ENCODE measurements at places on chromosomes 11 and 22.

GRCh38 chr11:74142624-74143023 is 28.2 kb downstream of the C2CD3 start:
- DNase-seq, result no peak

DNA sequence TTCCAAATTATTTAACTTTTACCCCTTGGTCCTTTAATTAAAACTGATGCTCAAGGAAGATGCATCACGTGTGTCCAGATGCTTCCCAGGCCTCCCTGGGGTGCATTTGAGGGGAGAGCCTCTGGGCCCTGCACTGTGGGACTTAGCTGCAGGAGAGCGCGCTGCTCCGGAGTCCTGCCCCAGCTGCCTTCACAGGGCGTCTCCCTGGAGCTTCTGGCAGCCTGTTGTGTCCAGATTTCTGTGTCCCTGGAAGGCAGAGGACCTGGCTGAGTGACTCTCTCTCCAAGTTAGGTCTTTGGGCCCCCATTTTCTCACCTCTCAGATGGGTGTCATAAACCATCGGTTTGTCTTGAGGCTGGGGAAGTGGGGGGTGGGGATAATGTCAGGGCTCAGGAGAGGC is 3.0 kb downstream of the ARHGAP8 start:
- DNase-seq, result no peak

DNA sequence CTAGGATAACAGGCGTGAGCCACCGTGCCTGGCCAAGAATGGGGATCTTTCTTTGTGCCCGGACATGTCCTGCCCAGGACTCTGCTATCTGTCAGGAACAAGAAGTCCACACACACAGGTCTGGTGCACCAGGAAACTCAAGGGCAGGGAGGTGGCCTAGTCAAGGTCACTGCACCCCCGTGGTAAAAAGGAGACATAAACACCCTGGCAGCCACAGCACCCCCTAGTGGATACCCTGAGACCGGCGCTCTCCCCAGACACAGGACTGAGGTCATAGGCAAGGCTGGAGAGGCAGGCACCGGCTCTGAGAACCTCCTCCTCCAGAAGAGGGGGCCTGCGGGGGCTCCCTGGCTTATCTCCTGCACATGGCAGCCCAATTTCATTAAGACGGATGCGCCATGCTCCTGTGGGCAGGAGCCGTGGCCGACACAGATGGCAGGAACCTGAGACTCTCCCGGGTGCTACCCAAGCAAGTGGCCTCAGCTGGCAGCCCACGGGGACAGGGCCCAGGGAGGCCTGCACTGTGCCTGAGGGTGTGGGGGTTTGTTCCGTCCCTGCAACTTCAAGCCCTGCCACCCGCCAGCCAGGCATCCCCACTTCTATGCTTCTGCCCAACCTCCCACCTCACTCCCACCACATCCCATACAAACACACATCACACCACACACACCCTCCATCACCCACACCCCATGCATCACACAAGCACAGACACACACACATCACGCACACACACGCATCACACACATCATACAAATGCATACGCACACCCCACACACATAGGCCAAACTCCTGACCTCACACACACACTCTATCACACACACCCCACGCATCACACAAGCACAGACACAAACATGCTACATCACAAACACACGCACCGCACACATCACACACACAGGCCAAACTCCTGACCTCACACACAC is 19.6 kb downstream of the MACROD1 start:
- peak; percentile 55 for DNase-seq

DNA sequence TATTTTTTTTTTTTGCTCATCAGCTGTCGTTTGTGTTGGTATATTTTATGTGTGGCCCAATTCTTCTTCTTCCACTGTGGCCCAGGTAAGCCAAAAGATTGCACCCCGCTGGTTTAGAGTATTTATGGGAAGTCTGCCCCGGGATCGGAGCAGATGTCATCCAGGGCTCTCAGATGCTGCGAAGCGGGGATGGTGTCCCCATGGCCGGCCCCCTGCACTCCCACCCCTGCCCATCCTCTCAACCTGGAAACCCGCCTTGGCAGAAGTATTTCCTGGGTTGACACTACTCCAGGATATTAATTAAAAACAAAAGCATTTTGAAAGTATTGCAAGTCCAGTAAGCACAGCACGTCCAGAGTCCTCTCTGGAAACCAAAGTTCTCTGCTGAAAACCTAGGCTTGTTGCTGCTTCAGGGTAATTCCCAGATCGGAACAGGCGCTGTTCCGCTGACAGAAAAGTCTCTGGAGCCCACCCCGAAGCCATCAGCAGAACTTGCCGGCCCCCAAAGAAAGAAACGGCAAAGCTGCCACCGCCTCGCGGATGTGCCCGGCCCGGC is 833 bp downstream of the SCUBE2 start:
- no peak for DNase-seq

DNA sequence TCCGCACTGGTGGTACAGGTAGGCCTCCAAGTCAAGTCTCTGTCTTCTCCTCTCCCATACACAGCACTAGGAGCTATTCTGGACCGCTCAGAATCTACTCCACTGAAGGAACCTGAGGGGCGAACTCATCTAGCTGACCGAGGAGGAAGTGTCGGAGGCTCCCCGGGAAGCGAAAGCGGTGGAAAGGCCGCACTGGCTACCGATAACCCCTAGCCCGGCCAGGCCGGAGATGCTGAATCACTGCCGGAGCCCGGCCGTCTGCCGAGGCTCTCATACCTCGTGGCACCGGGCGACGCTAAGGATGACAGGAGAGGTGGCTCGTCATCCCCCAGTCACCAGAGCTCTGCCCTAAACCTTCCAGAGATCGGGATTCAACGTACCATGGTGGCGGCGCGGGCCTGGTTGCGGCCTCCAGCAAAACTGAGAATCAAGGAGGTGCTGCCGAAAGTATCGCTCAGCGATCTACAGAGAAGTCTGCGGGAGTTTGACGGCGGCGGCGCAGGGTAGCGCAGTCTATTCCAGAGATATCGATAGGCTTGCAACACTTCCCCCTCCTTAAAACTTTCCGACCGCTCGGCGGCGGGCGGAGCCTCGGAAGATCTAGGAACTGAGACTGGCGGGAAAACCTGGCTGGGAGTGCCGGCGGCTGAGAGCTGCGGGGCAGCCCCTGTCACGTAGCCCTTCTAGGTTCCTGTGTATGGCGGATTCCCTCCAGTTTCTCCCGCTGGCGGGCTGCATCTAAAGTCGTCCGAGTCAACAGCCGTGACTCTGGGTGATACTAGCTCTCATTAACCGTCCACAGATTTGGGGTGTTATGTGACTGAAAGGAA is at the start of gene PSMA1:
TSS of gene PSMA1 (minus strand) at position 470 of the 830 bp plus-strand sequence. CDS start at position 383, 87 bp downstream.
- peak; percentile 92 for DNase-seq

- no peak for DNase-seq
Measured at GRCh38 chr22:24094966-24095365, 83.9 kb downstream of the CABIN1 start.

- no peak for DNase-seq
Measured at GRCh38 chr11:44275961-44276550, 33.9 kb downstream of the ALX4 start.

DNA sequence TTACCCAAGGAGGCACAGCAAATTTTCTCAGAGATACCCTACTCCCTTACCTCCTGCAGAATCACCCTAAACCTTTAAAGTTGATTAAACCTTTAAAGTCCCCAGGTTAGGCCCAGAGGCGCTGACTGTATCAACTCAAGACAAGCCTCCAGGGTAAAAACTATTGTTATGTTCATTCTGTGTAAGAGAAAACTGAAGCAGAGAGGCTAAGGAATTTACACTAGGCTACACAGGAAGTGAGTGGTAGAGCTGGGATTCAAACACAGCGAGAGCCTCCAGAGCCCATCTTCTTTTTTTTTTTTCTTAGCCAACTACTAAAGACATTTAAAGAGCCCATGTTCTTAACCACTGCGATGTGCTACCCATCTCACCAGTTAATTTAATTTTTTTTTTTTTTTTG is 56.3 kb upstream of the GRK3 start:
- no peak for DNase-seq

GRCh38 chr11:47347137-47347536 is 5.4 kb downstream of the MYBPC3 start:
- no peak for DNase-seq

- no peak for DNase-seq
Measured at GRCh38 chr11:38014405-38014804, 1416.4 kb upstream of the RAG2 start.

- no peak for DNase-seq
Measured at GRCh38 chr22:19495562-19496323, 16.0 kb downstream of the CDC45 start.

GRCh38 chr11:58068655-58069054 is 37.9 kb downstream of the OR6Q1 start:
- DNase-seq, result no peak

GRCh38 chr11:12273618-12273995 is 103.8 kb upstream of the PARVA start:
- DNase-seq, result no peak

DNA sequence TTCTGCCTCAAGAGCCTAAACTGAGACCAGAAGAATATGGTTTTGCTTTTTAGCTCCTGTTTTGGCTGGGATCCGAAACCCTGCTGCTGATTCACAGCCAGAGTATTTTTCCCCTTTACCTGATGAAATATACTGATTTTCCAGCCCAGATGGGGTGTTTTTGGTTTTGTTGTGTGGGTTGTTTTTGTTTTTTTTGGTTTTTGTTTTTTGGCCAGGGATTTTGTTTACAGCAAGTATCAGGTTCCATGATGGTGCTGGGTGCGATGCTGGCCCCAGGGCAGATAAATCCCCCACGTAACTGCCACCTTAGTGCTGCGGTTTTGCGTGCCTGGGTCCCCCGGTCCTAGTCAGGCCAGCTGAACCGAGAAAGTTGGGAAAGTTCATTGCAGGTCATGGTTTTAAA is 103.7 kb downstream of the ZBTB16 start:
- no peak for DNase-seq

DNA sequence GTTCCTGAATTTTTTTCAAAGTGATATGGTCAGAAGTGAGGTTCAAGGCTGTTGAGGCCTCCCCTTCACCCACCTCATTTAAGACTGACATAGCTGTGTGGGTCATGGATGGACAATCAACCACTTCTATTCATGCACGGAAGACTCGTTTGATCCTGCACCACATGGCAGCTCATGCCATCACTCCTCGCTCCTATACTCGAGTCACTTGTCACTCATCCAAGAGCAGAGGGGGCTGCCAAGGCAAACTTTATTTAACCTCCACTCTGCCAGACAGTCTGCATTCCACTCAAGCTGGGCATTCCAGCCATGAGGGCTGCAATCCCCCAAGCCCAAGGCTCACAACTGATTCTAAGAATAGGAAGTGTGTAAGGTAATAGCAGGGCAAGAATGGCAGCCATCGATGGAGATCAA is 34.1 kb downstream of the SNX19 start:
- no peak for DNase-seq

DNA sequence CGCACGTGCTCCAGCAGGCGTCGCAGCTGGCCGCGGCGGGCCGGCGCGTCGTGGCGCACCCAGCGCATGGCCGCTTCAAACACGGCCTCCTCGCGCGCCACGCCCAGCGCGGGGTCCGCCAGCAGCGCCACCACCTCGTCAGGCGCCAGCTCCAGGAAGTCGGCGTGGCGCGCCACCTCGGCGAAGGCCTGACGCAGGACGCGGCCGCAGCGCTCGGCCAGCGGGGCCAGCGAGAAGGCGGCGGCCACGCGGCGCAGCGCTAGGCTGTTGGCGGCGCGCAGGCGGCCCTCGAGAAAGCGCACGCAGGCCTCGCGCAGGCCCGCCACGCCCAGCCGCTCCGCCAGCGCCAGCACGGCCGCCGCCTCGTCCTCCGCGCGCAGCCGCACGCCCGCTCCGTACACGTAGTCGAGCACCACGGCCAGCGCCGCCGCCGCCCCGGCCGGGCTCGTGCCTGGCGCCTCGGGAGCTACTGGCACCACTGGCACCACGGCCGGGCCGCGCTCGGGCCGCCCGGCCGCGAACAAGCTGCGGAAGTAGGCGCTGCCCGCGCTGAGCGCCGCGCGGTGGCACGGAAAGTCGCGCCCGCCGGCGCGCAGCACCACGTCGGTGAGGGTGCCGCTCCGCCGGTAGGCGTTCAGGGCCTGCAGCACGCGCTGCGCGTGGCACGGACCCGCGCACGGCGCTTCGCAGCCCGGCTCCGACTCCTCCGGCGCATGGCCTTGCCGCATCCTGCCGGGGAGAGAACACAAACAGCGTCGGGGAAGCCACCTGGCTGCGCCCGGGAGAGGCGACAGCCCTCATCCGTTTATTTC is 2.9 kb downstream of the KLHL35 start:
- peak; percentile 56 for DNase-seq

GRCh38 chr11:114076921-114077331 is 17.4 kb downstream of the ZBTB16 start:
- no peak for DNase-seq

GRCh38 chr11:94545264-94546161 is 1.8 kb downstream of the FUT4 start:
- no peak for DNase-seq

- no peak for DNase-seq
Measured at GRCh38 chr11:125320347-125321076, 156.0 kb downstream of the PKNOX2 start.

DNA sequence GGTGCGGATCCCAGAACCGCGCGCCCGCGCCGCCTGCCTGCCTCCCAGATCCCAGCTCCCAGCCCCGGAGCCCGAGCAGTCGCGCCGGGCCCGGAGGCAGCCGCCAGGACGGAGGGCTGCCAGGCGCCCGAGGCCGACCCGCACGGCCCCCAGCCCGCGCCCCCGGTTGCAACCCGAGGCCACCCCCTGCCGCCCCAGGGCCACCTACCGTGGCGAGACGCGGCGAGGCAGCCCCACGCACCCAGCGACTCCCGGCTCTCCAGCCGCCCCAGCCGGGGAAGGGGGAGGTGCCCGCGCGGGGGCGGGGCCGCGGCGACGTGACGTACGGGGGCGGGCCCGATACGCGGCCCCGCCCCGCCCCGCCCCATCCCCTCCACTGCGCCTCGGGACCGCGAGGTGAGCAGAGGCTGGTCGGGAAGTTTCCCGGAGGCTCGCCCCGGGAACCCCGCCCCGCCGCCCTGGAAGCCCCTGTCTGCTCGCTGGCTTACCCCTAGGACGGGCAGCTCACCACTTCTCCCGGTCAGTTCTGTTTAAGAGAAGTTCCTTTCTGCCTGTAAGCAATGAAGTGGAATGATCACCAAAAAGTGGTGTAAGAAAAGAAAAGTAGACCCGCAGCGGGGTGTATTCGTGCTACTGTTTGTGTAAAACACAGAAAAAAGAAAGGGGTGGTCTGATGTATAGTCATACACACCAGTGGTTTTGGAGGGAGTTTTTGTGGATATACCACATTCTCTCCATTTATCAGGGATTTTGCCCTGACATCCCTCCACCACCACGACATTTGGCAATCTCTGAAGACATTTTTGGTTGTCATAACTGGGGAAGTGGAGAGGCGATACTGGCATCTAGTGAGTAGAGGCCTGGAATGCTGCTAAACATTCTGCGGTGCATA is at the start of gene TPST2:
TSS of gene TPST2 (minus strand) at position 288 of the 892 bp plus-strand sequence. CDS start 48,502 bp downstream, outside the sequence.
- peak; percentile 76 for DNase-seq

DNA sequence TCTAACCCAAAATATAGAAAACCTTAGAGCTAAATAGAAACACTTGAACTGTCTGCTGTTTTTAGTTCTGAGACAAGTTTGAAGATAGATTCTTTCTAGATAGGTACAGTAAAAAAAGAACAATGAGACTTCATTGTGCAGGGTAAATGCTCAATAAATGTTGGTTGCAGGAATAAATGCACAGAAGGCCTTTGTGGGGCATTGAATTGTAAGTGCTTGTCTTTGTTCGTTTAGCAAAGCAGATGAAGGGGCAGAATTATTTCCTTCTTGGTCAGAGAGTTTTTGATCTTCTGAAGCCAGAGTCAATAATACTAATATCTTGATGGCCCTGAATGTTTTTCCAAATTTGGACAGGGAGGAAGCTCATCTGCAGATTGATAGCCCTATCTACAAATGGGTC is 340.4 kb downstream of the OPCML start:
- DNase-seq, result no peak

GRCh38 chr11:82216927-82217570 is 516.6 kb downstream of the FAM181B start:
- DNase-seq, result no peak
